NCI-H1105 (cell line): ENCODE measurements at places on chromosomes 1 and 21.

- no peak for DNase-seq
Measured at GRCh38 chr21:35632711-35633110, 427.6 kb downstream of the SETD4 start.

- DNase-seq = no peak
Measured at GRCh38 chr1:227131193-227131592, 187.1 kb downstream of the CDC42BPA start.

GRCh38 chr1:118688891-118689290 is 299.3 kb downstream of the TBX15 start:
- no peak for DNase-seq

- DNase-seq = peak; percentile 82
Measured at GRCh38 chr1:157193702-157194391, 55.7 kb upstream of the ETV3 start.

DNA sequence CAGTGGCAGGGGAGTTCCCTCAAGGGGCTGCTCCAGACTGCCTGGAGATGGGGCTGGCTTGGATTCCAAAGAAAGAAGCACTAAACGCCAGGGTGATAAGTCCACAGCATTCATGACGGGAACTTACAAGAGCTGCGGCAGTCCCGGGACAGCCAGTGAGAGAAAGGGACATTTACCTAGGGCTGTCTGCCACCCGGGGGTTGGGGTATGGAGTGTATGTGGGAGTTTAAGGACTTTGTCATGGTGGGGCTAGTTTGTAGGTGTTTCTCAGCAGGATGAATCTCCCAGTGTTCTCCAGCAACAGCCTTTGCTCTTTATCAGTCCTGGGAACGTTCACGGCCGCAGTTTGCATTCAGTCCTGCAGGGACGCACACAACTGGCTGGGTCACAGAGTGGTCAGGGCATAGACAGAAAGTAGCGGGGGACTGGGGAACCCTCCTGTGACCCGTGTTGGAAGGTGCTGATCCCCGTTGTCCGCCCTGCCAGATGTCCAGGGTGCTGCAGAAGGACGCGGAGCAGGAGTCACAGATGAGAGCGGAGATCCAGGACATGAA is 41.4 kb upstream of the HMGN1 start:
- DNase-seq = no peak

GRCh38 chr1:107196973-107197562 is 56.2 kb downstream of the NTNG1 start:
- no peak for DNase-seq

DNA sequence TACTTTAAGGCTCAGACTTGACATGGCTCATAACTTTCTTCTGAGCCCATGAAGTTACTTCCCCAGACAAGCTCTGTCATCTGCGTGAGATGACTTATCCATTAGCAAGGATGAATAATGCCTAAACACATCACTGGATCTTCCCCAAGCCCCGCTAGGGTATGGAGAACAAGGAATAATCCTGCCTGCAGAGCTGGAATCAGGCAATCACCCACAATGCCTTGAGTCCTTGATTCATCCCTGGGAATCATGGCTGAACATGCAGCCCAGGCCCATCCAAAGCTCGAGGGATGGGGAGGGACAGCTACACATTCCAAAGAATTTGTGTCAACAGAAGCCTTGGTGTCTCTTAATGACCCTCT is 131.7 kb downstream of the PSMG1 start:
- DNase-seq = no peak

DNA sequence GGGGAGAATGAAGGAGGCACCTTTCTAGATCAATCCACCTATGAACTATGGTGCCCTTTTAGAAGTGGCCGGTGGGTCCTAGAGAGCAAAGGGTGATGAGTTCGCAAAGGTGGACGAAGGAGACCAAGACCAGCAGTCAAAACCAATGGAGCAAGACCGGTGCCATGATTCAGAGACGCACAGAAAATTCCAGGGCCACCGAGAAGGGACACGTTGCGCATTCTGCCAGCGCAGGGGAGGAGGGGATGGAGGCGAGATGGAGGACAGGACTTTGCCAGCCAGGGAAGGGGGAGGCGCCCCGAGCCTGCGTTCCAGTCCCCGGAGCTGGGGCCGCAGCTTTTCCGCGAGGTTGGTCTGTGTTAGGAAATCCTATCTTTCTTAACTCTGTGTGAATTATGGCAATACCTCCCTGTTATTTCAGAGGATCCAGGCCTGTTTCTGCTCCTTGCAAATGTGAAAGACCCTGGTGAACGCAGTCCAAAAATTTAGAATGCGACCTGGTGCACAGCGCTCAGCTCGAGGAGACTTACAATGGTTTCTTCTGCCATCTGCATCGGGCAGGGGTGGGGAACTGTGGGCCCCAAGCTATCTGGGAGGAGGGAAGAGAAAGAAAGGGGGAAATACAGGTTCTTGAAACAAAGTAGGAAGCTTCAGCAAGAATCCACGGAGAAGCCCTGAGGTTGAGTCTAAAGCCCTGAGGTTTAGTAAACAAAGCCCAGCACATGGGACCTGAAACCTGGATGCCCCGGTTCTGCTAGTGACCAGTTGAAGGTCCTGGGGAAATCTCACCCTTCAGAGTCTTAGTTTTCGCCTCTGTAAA is 129.4 kb downstream of the MRPS6 start:
- DNase-seq = no peak

- DNase-seq = no peak
Measured at GRCh38 chr1:198047913-198048312, 108.9 kb upstream of the NEK7 start.

- DNase-seq = no peak
Measured at GRCh38 chr21:25307489-25307888, 299.8 kb downstream of the MRPL39 start.

GRCh38 chr21:25031750-25032149 is 575.5 kb downstream of the MRPL39 start:
- no peak for DNase-seq

GRCh38 chr21:42040411-42041180 is 30.4 kb upstream of the ZBTB21 start:
- no peak for DNase-seq

GRCh38 chr1:12132078-12132477 is 34.7 kb upstream of the TNFRSF1B start:
- no peak for DNase-seq

GRCh38 chr1:171038284-171038683 is 52.4 kb upstream of the FMO3 start:
- no peak for DNase-seq

DNA sequence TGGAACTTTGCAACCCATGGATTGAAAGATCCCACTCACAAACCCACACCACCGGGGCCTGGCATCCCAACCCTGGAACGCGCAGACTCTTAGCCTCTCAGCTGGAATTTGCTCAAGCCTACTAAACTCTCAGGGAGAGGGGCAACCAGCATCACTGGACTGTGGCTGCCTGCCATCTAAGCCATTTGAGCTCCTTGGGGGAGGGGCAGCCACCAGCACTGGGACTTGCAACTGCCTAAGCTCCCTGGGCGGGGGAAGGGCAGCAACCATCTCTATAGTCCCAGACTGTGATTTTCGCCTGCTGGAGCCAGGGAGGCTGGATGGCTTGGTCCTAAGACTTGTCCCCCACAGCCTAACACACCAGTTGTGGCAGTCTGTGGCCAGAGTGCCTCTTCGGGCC is 122.3 kb downstream of the SNX7 start:
- DNase-seq = no peak

- DNase-seq = peak; percentile 91
Measured at GRCh38 chr1:151832318-151832980, 847 bp upstream of the RORC start.

GRCh38 chr1:85554630-85555327 is 25.8 kb upstream of the CCN1 start:
- no peak for DNase-seq

- DNase-seq = peak; percentile 82
Measured at GRCh38 chr1:115052454-115053083, 22.9 kb downstream of the TSHB start.

DNA sequence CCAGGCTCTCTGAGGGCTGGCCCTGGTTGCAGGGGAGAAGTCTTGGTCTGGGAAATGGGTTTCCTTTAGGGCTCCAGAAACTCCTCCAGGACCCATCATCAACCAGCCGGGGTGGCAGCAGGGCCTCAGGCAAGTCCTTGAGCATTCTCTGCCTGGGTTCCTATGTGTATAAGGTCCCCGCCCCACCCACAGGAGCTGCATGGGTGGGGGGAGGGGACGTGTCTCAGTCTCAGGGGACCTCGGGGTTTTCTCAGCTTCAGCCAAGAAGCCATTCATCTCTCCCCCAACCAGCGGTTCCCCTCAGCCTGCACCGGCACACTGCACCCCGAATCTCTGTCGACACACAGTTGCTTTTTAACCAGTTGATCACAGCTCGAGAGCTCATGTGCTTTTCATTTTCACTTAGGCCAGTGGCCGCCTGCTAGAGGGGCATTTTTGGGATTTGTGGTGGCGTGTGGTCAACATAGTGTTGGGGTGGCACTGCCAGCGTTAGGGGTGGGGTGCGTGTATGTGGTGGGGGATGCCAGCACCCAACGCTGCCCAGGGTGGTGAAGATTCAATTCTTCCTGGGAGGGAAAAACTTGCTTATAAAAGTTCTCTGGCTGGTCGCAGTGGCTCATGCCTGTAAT is 6.5 kb downstream of the RUNX3 start:
- DNase-seq = no peak

GRCh38 chr21:42474043-42474831 is 21.8 kb downstream of the RSPH1 start:
- no peak for DNase-seq

GRCh38 chr1:8731162-8731561 is 86.3 kb downstream of the RERE start:
- no peak for DNase-seq

DNA sequence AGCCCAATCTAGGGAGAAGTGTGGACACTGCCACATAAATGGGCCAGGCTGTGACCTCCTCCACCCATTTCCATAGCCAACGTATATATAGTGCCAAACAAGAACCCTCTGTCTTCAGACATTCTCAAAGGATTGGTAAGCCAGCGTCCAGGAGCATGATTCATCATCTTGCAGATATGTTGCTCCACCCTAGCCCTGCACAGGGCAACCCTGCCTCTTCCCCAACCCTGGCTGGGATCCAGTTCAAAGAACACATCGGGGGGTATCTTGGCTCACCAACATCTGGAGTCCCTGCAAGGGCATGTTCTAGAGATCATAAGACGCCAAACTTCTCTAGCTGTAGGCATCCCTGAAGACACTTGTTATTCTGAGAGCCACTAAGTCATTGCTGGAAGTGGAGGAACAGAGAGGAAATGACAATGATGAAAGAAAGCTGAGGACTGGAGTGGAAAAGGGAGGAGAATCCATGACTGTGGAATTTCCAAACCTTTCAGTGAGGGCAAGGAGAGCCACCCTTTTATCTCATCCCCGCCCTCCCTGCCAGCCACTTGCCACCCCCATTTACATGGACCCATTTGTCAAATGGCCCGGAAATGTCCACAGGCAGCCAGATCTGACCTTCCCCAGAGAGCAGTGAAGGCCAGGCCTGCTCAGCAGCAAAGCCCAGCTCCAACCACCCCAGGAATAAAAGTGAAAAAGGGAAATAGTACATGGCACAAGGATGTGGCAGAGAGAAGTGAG is 144.1 kb upstream of the CTTNBP2NL start:
- no peak for DNase-seq

- no peak for DNase-seq
Measured at GRCh38 chr1:7644086-7644485, 127.0 kb upstream of the VAMP3 start.

DNA sequence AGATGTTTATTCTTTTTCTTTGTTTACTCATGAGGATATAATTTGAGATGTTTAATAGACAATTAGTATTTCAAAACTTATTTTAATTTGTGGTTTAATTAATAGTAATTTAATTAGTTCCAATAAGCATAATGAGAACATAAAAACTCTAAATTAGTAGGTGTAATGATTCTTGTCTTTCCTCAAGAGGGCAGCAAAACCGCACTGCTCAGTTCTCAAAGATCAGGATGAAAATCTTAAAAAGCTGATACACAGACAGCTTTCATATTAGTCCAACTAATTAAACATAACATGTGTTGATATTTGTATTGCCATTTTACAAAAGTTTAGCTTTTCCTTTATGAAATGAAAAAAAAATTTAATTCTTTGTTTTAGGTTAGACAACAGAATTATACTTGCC is 106.7 kb upstream of the C21orf91 start:
- DNase-seq = peak; percentile 36

- no peak for DNase-seq
Measured at GRCh38 chr21:26835714-26836265, 9.4 kb downstream of the ADAMTS1 start.

DNA sequence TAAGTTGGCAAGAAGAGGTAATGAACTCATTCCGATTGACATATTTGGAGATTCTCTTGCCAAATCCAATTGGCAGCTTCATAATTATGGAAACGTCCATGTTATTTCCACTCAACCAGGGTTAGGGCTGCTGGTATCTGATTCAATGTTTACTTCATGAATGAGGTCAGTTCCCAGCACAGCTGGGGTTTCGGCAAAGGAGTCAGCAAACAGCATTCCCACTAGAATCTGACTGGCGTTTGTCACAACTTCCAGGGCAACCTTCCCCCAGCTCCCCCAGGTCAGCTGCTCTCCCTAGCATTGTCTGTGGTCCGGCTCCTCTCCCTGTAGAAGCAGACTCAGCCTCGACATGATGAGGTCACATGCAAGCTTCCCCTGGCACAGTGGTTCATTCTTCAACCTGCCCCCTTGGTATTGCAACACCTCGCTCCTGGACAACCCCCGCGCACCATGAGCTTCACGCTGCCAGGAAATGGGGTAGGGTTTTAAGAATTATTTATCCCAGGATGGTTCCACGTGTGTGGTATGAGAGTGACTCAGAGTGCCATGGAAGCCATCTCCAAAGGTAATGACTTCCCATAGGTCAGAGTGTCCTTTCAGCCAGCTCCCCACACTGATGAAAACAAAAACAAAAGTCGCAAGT is 100.7 kb upstream of the SLC25A33 start:
- no peak for DNase-seq

- peak; percentile 27 for DNase-seq
Measured at GRCh38 chr1:31587720-31588423, 11.6 kb downstream of the TINAGL1 start.

GRCh38 chr1:61131716-61132115 is 49.4 kb downstream of the NFIA start:
- peak; percentile 61 for DNase-seq

DNA sequence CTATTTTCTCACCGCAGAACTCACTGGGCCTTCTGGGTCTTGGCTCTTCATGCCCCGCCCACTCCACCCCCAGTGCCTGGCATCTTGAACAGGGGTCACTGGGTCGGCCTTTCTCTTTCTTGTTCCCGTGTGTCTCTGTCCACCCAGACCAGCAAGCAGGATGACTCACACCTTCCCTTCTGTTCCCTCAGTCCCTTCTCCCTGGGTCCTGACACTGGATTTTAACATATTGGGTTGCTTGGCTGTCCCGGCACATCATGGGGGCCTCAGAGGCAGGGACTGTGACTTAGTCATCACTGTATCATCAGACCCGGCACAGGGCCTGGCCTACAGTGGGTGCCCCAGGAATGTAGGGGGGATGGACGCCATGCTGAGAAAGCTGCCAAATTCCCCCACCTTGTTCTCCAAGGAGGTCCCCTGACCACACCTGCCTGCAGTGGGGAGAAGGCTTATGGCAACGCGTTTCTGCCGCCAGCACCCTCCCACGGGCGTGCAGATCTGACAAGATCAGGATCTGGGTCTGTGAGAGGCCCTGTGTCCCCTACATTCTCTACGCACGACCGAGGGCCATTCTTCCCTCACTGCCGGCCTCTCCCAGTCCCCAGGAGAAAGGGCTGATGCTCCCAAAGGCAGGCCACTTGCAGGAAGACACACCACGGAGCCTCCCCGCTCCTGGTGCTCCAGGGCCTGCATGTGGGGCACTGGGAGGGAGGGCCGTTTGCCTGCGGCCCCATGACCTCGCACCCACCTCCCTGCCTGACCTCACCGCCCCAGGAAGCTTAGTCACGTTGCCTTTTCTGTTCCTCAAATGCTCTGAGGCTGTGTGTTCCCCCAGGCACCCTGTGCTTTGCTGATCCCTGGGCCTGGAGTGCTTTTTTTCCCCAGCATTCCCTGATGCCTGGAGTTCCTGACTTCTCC is 157.2 kb upstream of the TMEM51 start:
- DNase-seq = no peak
